WTC11 (cell line): ENCODE measurements at places on chromosomes 12 and 14.

DNA sequence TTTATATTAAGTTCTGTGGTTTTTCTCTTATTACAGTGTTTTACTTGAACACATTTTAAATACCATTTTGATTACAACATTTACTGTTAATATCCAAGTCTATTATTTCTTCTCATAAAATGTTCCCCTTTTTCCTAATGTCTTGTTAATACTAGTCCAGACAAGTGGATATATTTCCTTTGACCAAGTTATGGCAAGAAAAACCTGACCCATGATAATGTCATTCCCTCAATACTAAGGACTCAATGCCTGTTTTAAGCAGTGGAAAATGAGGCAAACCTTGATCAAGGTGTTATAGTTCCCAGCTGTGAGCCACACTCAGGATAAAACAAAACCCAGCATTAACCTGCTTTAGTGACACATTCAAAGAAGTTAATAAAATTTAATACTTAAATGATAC lies 12.2 kb downstream of the TRMT5 start:
- DNase-seq: no peak

- no peak for DNase-seq
These were observed 471.7 kb upstream of the SYT1 start for GRCh38 chr12:78392918-78393317.

DNA sequence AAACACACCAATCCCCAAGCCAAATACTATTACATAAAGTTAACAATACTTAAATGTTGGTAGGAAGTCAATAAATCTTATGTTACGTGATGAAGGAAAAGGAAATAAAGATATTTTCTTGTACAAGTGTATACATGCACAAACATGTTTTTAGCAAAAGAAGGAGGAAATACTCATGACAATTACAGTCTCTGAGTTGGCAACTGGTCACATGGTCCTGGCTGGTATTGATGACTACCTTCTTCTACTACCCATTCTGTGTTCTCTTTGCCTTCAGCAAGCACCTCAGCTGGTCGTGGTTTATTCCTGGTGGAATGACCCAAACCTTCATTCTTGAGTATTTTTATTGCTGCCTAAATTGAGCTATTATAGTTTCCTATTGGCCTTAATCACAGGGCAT lies 84.8 kb downstream of the PLBD1 start:
- no peak for DNase-seq

GRCh38 chr14:69079188-69079742 lies 73.7 kb downstream of the DCAF5 start:
- no peak for DNase-seq

DNA sequence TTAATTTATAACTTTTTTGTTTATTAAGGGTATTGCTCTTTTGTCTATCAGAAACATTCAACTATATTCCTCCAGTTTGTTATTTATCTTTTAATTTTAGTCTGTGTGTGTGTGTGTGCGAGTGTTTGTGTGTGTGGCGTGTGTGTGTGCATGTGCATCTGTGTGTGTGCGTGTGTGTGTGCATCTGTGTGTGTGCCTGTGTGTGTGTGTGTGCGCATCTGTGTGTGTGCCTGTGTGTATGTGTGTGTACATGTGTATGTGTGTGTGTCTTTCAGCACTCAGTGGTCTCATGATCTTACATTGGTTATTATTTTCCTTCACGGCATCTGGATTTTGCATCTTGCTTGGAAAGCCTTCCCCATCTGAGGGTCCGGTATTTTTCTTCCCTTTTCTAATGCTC lies 281.1 kb upstream of the RTL1 start:
- no peak for DNase-seq
